ENCODE measurements at places on chromosomes 11 and 22. TPM values are rescaled to one million over a fixed set of nuclear protein-coding genes. Genes with fewer than 3 reads are reported as not detected.

DNA sequence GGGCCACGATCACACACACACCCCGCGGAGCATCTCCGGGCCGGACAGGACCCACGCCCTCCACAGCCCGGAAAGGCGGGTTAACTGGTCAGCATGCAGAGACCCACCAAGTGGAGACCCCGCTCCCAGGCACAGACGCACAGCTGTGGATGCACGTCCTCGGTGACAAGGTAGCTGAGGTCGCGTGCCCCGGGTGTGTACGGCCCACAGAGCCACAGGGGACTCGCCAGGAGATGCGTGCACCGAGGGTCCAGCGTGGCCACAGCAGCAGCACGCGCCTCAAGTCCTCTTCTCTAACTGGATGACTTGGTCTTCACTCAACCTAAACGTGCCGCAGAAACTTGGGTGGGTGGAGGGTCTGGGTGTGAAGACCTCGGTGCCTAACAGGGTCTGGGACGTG lies 5.5 kb downstream of the H19 start:
- H3K4me3 ChIP-seq: no peak overlapping the region
- H3K36me3 ChIP-seq: no peaks in the 10 kb centered on the region
- no peak for DNase-seq
- no peaks in the 10 kb centered on the region for H3K4me1 ChIP-seq
- no peaks in the 10 kb centered on the region for H3K27me3 ChIP-seq

- no peak overlapping the region for H3K4me3 ChIP-seq
- DNase-seq: no peak
- H3K4me1 ChIP-seq: peaks cover 15% of the 10 kb centered on the region
- H3K36me3 ChIP-seq: no peaks in the 10 kb centered on the region
Observed at GRCh38 chr11:79244241-79244772, 196.5 kb downstream of the TENM4 start.

- no peak overlapping the region for H3K4me3 ChIP-seq
Observed at GRCh38 chr22:35192129-35192918, 65.0 kb upstream of the HMGXB4 start.

The C11orf54 gene
- 45.7 TPM for total RNA-seq

- peaks cover 84% of the 10 kb centered on the region for H3K4me1 ChIP-seq
- peak overlapping the region; percentile 94 for H3K27ac ChIP-seq
- H3K36me3 ChIP-seq: peaks cover 12% of the 10 kb centered on the region
Observed at GRCh38 chr11:64876835-64877341, 1.5 kb downstream of the EHD1 start.

- H3K4me1 ChIP-seq: peaks cover 8% of the 10 kb centered on the region
- H3K27ac ChIP-seq: no peak overlapping the region
- DNase-seq: peak; percentile 88
- no peak overlapping the region for H3K4me3 ChIP-seq
Observed at GRCh38 chr11:48103621-48104567, 112.7 kb upstream of the OR4B1 start.

DNA sequence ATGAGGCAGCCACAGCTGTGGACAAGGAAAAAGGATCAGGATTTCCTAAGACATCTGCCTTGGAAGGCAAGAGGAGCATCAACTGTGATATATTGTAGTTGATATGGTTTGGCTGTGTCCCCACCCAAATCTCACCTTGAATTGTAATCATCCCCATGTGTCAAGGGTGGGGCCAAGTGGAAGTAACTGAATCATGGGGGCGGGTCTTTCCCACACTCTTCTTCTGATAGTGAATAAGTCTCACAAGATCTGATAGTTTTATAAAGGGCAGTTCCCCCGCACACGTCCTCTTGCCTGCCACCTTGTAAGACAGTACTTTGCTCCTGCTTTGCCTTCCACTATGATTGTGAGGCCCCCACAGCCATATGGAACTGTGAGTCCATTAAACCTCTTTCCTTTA lies 10.2 kb downstream of the RIC8A start:
- no peaks in the 10 kb centered on the region for H3K27me3 ChIP-seq
- no peaks in the 10 kb centered on the region for H3K4me1 ChIP-seq
- no peak for DNase-seq
- peaks cover 52% of the 10 kb centered on the region for H3K36me3 ChIP-seq
- no peak overlapping the region for H3K4me3 ChIP-seq

DNA sequence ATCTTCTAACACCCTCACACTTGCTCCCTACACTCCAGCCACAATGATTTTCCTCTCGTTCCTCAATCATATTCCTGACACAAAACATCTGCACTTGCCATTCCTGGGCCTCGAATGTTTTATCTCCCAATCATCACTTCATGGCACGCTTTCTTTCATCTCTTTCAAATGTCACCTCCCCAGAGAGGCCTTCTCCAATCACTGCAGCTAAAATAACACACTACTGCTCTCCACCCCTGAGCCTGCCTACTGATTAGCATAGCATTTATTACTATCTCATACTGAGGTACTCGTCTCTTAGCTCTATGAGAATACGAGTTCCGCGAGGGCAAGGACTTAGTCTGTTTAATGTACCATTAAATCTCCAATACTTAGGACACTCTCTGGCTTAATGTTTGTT lies 23.5 kb downstream of the NFRKB start:
- H3K27me3 ChIP-seq: no peaks in the 10 kb centered on the region
- H3K36me3 ChIP-seq: peaks cover 100% of the 10 kb centered on the region
- DNase-seq: no peak

- DNase-seq: no peak
- H3K4me1 ChIP-seq: peaks cover 9% of the 10 kb centered on the region
- no peaks in the 10 kb centered on the region for H3K27me3 ChIP-seq
- H3K36me3 ChIP-seq: peaks cover 51% of the 10 kb centered on the region
- peak overlapping the region; percentile 69 for H3K27ac ChIP-seq
Observed at GRCh38 chr22:38292694-38293093, 19.9 kb upstream of the TMEM184B start.

Measured in esophagus muscularis mucosa (tissue), 4 donors.